Uterus (tissue), 4 donors: ENCODE measurements at places on chromosomes 1 and 21. TPM values are rescaled to one million over a fixed set of nuclear protein-coding genes. Genes with fewer than 3 reads are reported as not detected.

GRCh38 chr1:53121319-53122172, 20.9 kb downstream of the SLC1A7 start:
- H3K4me1 ChIP-seq: peaks cover 23% of the 10 kb centered on the region
- peak; percentile 88 for DNase-seq
- H3K27me3 ChIP-seq: no peaks in the 10 kb centered on the region
- no peaks in the 10 kb centered on the region for H3K36me3 ChIP-seq
- H3K4me3 ChIP-seq: no peak overlapping the region
- peak overlapping the region; percentile 91 for H3K27ac ChIP-seq

DNA sequence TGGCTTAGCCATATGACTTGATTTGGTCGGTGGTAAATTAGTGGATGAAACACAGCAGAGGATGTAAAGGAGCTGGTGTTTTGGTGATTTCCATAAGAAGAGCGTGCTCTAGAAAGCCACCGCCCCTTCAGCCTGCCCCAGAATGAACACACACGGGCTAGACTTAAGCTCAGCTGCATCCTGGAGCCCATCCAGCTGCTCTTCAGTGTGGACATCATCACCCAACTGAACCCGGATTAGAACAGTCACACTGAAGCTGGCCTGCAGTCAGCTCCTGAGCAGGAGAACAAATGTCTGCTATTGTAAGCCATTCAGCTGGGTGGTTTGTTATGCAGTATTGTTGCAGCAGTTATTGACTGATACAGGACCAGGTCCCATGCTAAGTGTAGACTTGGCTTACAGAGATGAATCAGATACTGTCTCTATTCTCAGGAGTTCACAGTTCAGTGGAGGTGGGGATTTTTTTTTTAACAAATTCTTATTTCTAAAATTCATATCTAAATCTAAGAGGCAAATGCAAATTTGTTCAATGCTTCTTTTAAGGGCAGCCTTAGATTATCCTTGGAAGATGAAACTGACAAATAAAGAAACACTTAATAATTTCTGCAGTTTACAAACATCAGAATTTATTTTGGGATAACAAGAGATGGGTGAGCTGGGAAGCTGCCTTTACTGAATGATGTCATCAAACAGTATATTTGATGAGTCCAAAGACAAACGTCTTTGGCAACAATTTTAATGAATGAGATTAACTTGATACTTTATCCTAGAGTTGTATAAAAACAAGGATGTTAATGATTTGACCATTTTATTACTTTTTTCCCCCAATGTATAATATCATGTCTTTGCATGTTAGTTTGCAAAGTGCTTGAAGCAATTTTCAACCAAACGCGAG, 251.2 kb downstream of the TRABD2B start:
- no peak overlapping the region for H3K27ac ChIP-seq
- no peaks in the 10 kb centered on the region for H3K4me1 ChIP-seq
- no peaks in the 10 kb centered on the region for H3K27me3 ChIP-seq
- H3K4me3 ChIP-seq: no peak overlapping the region
- no peak for DNase-seq
- no peaks in the 10 kb centered on the region for H3K36me3 ChIP-seq

GRCh38 chr1:201771466-201771865, 57.5 kb upstream of the IPO9 start:
- H3K27ac ChIP-seq: no peak overlapping the region
- H3K4me1 ChIP-seq: peaks cover 3% of the 10 kb centered on the region
- H3K36me3 ChIP-seq: no peaks in the 10 kb centered on the region

DNA sequence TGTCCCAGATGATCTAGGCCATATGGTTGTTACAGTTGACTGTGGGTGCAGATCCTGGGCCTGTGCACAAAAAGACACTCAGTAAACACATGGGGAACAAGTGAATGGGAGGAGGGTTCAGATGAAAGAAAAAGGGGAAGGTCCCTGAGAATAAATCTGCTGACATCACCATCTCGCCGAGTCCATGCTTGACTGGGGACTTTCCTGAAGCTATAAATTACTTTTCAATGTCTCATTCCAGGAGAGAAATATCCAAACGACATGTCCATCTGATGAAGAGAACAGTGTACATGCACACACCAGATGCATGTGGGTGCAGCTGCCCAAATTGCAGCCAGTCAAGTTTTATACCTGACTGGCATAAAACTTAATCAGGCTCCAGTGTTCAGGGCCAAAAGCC, 109.0 kb downstream of the HIVEP3 start:
- no peaks in the 10 kb centered on the region for H3K27me3 ChIP-seq
- no peak overlapping the region for H3K27ac ChIP-seq
- DNase-seq: no peak
- no peak overlapping the region for H3K4me3 ChIP-seq

DNA sequence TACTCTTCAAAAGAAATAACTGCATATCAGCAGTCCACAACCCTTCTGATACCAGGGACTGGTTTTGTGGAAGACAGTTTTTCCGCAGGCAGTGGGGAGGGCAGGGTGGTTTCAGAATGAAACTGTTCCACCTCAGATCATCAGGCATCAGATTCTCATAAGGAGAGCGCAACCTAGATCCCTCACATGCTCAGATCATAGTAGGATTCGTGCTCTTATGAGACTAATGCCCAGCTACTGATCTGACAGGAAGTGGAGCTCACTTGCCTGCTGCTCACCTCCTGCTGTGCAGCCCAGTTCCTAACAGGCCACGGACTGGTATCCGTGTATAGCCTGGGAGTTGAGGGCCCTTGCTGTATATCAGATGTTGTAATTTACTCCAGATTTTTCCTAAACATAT, 11.5 kb downstream of the RO60 start:
- H3K4me3 ChIP-seq: no peak overlapping the region
- H3K36me3 ChIP-seq: no peaks in the 10 kb centered on the region
- H3K27me3 ChIP-seq: no peaks in the 10 kb centered on the region
- H3K27ac ChIP-seq: no peak overlapping the region
- no peaks in the 10 kb centered on the region for H3K4me1 ChIP-seq

GRCh38 chr1:228812961-228813360, 77.7 kb downstream of the RHOU start:
- no peak for DNase-seq
- H3K36me3 ChIP-seq: no peaks in the 10 kb centered on the region
- no peak overlapping the region for H3K27ac ChIP-seq
- no peaks in the 10 kb centered on the region for H3K4me1 ChIP-seq
- no peaks in the 10 kb centered on the region for H3K27me3 ChIP-seq

- no peaks in the 10 kb centered on the region for H3K36me3 ChIP-seq
- no peak for DNase-seq
- no peaks in the 10 kb centered on the region for H3K4me1 ChIP-seq
- H3K27ac ChIP-seq: no peak overlapping the region
- no peaks in the 10 kb centered on the region for H3K27me3 ChIP-seq
Measured at GRCh38 chr1:44705938-44706337, 25.0 kb downstream of the RNU5D-1 start.

DNA sequence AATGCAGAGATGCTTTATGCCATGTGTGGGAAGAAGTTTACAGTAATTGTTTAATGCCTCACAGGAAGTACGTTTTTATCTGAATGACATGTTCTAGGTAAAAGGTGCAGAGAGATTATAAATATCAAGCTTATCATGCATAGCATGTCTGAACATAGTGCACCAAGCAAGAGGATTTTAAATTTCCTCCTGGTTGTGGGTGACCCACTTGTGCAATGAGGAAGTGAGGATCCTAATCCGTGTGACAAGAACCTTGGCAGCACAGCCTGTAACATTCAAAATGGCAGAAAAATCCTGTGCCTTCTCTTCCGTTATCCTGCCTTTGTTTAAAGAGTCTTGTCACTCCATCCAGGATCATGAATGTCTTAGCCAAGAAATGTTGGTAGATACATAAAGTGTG, 75.6 kb downstream of the PLA2G4A start:
- H3K27ac ChIP-seq: no peak overlapping the region
- DNase-seq: no peak
- no peaks in the 10 kb centered on the region for H3K4me1 ChIP-seq
- H3K36me3 ChIP-seq: no peaks in the 10 kb centered on the region
- H3K27me3 ChIP-seq: no peaks in the 10 kb centered on the region
- H3K4me3 ChIP-seq: no peak overlapping the region

DNA sequence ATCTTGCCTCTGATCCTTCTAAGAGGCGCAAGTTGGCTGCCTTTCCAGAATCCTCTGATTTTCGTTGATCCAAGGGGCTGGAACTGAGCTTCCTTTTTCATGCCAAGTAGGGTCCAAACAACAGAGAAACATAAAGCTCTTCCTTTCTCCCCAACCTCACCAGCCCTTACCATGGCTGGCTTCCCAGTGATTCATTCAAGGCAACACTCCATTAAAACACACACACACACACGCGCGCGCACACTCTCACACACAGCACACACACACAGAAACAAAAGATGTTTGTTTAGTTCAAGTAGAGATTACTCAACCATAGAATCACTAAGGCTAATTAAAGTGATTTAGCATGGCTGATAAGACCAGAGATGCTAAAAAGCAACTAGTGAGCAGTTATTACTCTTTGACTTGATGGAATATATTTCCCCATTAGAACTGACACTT, 13.0 kb upstream of the GUCA2A start:
- H3K27ac ChIP-seq: peak overlapping the region; percentile 35
- H3K4me1 ChIP-seq: peaks cover 12% of the 10 kb centered on the region
- H3K36me3 ChIP-seq: no peaks in the 10 kb centered on the region
- H3K27me3 ChIP-seq: no peaks in the 10 kb centered on the region
- no peak overlapping the region for H3K4me3 ChIP-seq
- peak; percentile 87 for DNase-seq

DNA sequence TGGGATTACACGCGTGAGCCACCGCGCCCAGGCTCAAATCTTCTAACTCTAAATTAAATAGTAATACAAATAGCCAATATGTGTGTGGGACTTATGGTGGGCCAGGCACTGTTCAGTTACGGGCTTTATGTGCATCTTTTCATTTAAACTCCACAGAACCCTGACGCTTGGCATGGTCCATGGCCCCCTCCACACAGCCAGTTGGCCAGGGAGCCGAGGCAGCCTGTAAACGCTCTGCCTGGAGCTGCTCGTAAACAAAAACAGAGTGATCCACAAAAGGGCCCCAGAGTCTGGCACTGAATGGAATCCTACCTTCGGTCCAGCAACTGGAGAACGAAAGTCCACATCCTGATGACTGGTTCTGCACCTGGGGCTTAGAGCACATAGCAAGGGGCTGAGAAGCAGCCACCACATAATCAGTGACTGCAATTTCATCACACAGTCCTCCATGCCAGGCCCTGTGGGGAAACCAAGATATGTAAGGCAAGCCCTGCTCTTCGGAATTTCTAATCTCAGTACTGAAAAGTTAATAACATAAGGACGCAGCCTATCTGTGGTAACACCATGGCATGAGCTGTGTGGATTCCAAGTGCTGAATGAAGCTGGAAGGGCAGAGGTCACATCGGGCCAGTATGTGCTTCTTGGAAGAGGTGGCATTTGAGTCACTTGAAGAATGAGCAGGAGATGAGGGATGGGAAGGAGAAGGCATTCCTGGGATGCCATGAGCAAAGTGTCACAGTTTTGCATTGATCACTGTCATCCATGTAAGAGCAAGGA, 13.5 kb upstream of the ADAMTSL4 start:
- no peaks in the 10 kb centered on the region for H3K27me3 ChIP-seq
- H3K4me1 ChIP-seq: peaks cover 5% of the 10 kb centered on the region
- H3K4me3 ChIP-seq: no peak overlapping the region
- no peaks in the 10 kb centered on the region for H3K36me3 ChIP-seq

DNA sequence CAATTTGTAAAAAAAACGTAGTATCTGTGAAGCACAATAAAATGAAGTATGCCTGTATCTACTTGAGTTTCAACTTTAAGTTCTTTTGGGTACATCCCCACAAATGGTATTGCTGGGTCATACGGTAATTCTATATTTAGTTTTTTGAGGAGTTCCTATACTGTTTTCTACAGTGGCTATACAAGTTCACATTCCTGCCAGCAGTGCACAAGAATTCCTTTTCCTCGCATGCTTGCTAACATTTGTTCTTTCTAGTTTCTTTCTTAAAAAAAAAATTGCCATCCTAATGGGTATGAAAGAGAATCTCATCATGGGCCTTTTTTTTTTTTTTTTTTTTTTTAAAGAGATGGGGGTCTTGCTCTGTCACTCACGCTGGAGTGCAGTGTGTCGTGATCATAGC, 41.9 kb downstream of the UCK2 start:
- no peak overlapping the region for H3K27ac ChIP-seq
- H3K4me1 ChIP-seq: no peaks in the 10 kb centered on the region
- DNase-seq: no peak
- no peaks in the 10 kb centered on the region for H3K27me3 ChIP-seq
- no peak overlapping the region for H3K4me3 ChIP-seq

GRCh38 chr1:234730475-234730769, 120.4 kb upstream of the IRF2BP2 start:
- no peak for DNase-seq
- H3K36me3 ChIP-seq: no peaks in the 10 kb centered on the region
- H3K27ac ChIP-seq: no peak overlapping the region
- H3K4me3 ChIP-seq: no peak overlapping the region

DNA sequence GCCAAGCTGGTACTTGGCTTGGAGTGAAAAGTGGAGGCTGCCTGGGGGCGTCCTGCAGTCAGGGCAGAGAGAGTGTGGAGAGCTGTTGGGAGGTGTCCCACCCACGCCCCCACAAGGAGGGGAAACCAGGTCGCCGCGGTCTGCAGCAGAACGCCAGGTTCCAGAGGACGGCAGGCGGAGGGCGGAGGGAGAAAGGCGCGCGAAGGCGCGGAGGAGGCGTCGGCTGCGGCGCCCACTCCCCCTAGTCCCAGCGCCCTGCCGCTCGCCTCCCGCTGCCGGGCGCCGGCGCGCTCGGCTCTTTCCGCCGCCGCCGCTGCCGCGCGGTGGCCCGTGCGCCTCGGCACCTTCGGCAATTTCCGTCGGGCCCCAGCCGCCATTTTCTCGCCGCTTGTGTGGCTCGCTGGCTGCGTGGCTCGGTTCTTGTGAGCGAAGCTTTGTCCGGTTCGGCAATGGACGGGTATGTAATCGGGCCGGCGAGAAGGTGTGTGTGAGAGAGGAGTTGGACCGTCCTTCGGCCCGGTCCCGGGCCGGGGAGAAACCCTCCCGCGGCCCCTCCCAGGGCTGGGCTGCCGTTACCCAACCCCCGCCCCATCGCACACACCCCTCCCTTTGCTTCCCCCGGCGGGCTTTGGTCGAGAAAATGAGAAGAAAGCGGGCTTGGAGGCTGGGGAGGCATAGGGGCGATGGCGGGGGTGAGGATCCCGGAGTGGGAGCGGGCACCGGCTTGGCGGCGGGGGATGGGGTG, at the start of gene PTBP2:
Gene PTBP2, plus strand, starts transcription at position 369 of the 745 bp plus-strand sequence. Its CDS starts 81 bp downstream, at position 450.
- no peaks in the 10 kb centered on the region for H3K4me1 ChIP-seq
- DNase-seq: peak; percentile 75
- H3K4me3 ChIP-seq: peak within 1 kb of the TSS; percentile 79
- no peaks in the 10 kb centered on the region for H3K27me3 ChIP-seq
- H3K36me3 ChIP-seq: no peaks in the 10 kb centered on the region
- H3K27ac ChIP-seq: peak within 1 kb of the TSS; percentile 99

GRCh38 chr1:166839600-166840308, 479 bp downstream of the POGK start:
- DNase-seq: peak; percentile 60
- no peaks in the 10 kb centered on the region for H3K4me1 ChIP-seq
- H3K27me3 ChIP-seq: no peaks in the 10 kb centered on the region
- H3K36me3 ChIP-seq: no peaks in the 10 kb centered on the region
- H3K27ac ChIP-seq: peak overlapping the region; percentile 83
- H3K4me3 ChIP-seq: peak overlapping the region; percentile 51

HMGCS2 gene
- not detected for total RNA-seq

PKP1 gene
- total RNA-seq: 0.62 TPM

RNF19B gene
- 13.2 TPM for total RNA-seq

EPHA2 gene
- total RNA-seq: 32.9 TPM

FCN3 gene
- total RNA-seq: not detected
